Activated CD8-positive, alpha-beta memory T cell treated with anti-CD3 and anti-CD28 coated beads, Interleukin-2, amount 50 U/mL, for 4 hours (primary cell): ENCODE measurements at places on chromosomes 3 and 15.

DNA sequence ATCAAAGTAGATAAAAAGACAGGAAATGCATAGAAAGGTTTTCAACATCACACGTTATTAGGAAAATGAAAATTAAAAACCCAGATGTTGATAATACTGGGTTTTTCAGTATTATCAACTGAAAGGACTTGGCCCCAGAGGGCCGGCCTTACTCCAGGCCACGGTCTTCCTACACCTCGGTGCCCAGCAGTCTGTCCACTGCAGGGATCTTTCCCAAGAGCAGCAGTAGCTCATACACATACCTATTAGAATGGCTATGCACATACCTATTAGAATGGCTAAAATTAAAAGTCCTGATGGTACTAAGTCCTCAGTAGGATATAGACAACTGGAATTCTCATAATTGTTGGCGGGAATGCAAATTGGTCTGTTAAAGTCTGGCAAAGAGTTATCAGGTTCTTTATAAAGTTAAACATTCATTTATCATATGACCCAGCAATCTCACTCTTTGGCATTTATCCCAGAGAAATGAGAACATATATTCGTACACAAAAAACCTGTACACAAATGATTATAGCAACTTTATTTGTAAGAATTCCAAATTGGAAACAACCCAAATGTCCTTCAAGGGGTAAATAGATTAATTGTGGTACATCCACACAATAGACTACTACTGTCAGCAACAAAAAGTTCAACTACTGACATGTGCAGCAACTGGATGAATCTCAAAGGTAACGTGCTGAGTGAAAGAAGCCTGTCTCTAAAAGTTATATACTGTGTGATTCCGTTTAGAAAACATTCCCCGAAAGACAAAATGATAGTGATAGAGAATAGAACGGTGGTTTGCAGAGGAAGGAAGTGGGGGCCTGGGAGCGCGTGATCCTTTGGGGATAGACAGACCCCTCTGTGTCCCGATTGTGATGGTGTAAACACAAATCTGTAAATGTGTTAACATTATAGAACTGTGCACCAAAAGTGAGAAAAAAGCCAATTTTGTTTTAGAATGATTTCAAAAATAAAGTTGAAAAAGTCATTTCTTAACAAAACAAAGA lies 62.3 kb downstream of the MCTP2 start:
- no peak for DNase-seq

DNA sequence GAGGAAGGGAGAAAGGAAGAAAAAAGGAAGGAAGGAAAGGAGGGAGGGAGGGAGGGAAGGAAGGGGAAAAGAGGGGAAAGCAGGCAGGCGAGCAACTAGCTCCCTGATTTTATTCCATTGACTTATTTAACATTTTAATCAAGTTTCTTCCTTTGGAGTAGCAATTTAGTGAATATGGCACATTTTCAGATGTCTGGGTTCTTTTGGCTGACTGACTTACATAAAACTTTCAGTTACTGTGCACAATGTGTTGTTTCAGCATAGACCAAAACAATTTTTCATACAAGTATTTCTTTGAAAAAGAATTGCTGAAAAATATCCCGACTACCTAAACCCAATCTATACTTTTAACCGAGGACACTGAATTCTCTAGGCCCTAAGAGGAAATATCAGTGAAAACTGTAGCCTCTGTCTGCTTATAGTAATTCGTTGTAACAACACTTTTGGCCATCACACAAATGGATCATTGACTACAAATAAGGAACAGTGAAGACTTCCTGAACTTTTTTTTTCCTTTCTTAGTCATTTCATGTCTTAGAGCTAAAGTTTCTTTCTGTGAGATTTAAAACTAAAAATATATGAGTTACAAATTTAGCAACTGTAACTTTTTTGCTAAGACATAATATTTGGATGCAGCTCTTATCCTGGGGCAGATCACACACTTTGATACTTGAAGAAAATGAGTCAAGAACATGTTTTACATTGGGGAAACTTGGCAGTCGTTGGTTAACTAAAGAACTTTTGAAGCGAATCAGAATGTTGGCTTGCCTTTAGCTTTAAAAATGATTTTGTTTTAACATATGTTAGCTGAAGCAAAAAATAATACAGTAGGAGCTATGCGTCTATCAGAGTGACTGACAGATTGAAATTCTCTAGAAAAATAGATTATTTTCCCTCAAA lies 79.6 kb downstream of the SOX2 start:
- no peak for DNase-seq

DNA sequence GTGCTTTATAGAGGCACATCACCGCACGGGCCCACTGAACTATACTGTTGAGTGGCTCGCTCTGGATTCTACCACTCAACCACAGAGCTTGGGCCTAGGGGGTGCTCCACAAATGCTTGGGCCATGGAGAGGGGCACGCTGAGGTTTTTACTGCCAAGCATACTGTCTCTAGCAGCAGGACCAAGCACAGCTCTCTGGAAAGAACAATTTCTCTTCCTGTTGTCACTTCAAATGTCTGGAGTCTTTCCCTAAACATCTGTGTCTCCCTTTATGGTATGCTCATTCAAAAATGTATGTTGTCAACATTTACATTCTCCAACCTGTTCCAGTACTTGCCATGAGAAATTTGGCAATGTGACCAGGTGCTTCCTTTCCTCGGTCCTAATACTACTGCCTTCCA lies 114.7 kb upstream of the TPM1 start:
- no peak for DNase-seq

DNA sequence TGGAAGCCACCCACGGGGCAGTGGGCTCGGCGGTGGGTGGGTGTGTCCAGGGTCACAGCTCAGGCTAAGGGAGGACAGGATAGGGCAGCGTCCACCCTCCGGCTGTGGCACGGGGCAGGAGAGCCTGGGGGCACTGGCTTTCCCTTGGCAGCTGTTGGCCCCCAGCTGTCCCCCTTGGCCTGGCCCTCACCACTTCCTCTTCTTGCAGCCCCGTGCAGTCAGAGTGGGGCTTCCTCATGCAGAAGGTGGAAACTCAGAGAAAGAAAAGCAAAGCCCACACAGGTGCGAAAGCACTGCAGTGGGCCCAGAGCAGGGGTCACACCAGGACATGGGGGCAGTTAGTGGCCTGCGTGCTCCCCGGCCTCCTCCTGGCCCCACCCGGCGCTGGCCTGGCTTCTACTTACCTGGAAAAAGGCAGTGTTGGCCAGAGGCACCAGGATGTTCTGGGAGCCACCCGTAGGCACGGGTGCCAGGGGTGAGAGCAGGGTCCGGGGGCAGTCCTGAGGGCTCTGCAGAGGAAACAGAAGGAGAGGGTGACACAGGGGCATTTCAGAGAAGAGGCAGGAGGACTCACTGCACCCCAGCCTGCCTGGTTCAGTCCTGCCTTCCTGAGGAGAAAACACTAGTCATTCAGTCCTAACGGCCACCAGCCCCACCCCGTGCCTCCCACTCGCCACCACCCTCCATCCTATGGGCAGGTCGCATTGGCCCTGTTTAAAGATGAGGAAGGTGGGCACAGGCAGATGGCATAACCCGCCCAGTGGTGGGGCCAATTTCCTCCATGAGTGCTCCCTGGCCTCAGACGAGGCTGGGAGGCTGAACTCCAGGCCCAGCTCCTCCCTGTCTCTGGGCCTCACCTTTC lies 28.3 kb downstream of the PLXND1 start:
- DNase-seq, result no peak

DNA sequence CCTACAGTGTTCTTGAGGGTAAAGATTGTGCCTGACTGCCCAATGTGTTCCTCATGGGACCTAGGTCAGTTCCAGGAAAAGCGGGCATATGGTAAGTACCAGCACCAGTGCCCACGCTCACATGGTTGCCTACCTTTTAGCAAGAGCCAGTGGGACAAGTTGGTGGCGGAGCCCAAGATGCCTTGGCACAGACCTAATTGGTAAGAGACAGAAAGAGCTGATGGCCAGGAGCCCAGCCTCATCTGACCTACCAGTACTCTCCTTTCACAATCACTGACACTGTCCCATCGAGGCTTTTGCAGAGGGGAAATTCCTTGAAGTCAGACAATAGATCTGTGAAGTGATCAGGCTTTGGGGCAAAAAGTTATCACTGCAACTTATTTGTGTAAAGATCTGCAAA lies 98.4 kb upstream of the BCL6 start:
- no peak for DNase-seq

DNA sequence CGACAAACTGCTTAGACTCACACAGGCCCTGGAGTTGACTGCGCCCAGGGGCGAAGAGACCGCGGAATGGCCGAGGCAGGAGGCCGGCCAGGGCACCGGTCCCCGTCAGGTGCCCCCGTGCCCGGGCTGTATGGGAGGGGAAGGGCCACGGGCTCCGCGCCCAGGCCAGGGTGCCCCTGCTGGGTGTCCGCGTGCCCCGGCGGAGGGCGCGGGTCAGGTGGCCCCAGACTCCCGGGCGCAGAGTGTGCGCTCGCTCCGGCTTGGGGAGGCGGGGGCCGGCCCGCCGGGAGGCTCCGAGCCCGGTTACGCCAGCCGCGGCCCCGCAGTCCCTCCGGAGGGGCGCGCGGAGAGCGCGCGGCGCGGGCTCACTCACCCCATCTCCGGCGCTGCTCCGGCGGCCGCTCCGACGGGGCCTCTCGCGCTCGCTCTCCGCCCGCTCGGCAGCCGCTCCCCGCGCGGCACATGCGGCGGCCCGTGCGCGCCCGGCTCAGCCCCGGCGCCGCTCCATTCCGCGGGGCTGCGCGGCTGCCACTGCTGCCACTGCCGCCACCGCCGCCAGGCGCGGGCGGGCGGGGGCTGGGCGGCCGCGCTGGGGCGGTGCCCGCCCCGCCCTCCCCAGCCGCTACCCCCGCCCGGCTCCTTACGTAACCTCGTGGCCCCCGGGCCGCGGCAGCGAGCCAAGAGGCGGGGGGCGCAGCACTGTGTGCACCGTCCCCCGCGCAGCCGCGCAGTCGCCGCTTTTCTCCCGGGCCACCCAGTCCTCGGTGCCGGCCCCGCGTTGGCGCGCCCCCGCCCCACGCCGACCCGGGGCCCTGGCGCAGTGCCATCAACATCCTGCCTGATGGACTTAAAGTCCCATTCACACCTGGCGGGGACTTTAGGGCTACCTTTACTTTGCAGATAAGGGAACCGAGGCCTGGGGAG lies at the start of gene HOMER2:
Gene HOMER2, minus strand, starts transcription at position 563 of the 924 bp plus-strand sequence. Its CDS starts 185 bp downstream, at position 378.
- peak; percentile 17 for DNase-seq

GRCh38 chr15:89657686-89658200 lies 2.5 kb upstream of the KIF7 start:
- DNase-seq, result no peak

DNA sequence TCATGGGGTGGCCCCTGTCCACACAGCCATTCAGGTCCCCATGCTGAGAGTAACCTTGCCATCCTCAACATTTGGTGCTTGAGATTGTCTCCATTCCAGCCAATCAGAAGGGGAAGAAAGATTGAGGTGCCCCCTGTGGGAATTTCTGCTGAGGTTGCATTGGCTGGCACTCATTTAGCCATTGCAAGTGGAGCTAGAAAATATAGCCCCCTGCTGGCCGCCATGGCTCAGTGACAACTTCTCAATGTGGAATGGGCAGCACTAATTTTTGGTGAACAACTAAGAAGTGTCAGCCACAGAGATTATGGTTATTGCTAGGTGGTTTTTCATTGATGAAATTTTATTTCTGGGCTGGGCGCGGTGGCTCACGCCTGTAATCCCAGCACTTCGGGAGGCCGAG lies 22.0 kb downstream of the COL6A6 start:
- DNase-seq, result no peak

- DNase-seq, result no peak
These were observed 307.7 kb downstream of the IL5RA start for GRCh38 chr3:2802429-2802828.
